ENCODE measurements at places on chromosomes 3 and 15. TPM values are rescaled to one million over a fixed set of nuclear protein-coding genes. Genes with fewer than 3 reads are reported as not detected.

The SLC27A2 gene
- total RNA-seq = 6.2 TPM

The CLDN18 gene
- not detected for total RNA-seq

The ASB14 gene
- not detected for total RNA-seq

The LMCD1 gene
- not detected for total RNA-seq

The CILP gene
- total RNA-seq = not detected

The RTP3 gene
- not detected for total RNA-seq

The CCDC39 gene
- total RNA-seq = not detected

The NANOGP8 gene
- not detected for total RNA-seq
